Neural progenitor cell (in vitro differentiated cells): ENCODE measurements at places on chromosomes 2 and 18.
A peak's percentile ranks its signal among the peaks of the same experiment; 100 is the strongest.

GRCh38 chr18:34632321-34632720, 77.8 kb upstream of the DTNA start:
- DNase-seq: no peak

- DNase-seq: peak; percentile 67
Measured at GRCh38 chr2:121284463-121285449, at the start of gene TFCP2L1. Gene TFCP2L1 (minus strand): TSS chr2:121285202. CDS start chr2:121285109, 93 bp downstream.

- DNase-seq: no peak
Measured at GRCh38 chr2:222436040-222436413, 11.7 kb downstream of the SGPP2 start.

GRCh38 chr18:58290116-58290695, 246.2 kb downstream of the NEDD4L start:
- no peak for DNase-seq

- DNase-seq: peak; percentile 31
Measured at GRCh38 chr2:170928036-170928823, 823 bp upstream of the GORASP2 start.

DNA sequence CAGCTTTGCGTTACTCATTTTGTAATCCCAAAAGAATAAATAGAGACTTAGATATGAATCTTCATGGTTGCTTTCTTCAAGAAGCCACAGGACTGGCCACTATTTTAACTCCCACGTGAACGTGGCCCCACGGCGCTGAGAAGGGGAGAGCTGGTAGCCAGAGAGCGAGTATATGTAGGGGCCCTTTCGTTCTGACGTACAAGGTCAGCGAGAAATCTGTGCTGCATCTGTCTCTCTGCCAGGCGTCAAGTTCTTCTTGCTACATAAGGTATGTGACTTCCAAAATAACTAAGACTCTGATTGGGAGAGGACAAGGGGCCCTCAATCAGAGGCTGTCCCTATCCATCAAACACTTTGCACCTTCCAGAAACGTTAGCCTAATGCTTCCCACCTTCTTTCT, 149.2 kb downstream of the PLEKHA3 start:
- no peak for DNase-seq

- no peak for DNase-seq
Measured at GRCh38 chr2:152445791-152446201, 110.8 kb downstream of the FMNL2 start.

DNA sequence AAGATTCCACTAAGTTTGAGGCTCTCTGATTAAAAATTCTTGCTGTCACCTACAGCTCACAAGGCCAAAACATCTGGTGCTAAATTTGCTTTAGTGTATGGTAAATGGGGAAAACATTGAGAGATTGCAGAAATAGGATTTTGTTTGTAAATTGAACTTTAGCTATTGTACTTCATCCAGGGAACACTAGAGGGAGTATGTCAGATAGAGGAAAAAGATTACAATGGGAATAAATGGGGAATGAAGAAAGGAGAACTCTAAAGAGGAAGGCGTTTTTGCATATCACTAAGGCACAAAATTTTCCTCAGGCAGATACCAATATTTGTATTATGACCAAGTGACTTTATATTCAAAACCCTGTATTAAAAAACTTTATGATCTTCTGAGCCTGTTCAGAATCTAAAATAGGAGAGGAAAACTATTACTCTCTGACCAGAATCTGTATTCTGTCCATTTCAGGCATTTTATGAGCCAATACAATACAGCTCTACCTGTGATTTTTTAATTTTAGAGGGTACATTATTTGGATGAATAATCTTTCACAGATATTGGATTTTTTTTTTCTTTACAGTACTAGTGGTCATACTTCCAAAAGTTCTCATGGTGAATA, 52.3 kb upstream of the ITGB6 start:
- peak; percentile 33 for DNase-seq

DNA sequence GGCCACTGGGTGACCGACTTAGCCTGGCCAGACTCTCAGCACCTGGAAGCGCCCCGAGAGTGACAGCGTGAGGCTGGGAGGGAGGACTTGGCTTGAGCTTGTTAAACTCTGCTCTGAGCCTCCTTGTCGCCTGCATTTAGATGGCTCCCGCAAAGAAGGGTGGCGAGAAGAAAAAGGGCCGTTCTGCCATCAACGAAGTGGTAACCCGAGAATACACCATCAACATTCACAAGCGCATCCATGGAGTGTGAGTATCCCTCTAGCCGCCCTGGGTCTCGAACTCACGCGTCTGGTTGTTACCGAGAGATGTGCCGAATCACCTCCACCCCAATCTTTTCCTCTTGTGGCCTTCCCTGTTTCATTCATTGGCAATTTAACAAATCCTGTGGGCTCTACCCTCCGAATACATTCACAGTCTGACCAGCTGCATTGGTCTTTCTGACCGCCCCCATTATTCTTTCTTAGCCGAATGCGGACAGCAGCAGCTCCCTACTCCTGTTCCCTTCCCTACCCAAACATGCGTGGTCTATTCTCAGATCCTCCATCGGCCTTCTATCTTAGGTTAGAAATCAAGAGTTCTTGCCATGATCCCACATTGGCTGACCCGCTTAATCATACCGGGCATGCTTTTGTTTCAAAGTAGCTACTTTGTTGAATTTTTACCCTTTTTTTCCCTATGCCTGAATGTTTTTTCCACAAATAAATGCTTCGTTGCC, 631 bp downstream of the RPL31 start:
- peak; percentile 16 for DNase-seq

DNA sequence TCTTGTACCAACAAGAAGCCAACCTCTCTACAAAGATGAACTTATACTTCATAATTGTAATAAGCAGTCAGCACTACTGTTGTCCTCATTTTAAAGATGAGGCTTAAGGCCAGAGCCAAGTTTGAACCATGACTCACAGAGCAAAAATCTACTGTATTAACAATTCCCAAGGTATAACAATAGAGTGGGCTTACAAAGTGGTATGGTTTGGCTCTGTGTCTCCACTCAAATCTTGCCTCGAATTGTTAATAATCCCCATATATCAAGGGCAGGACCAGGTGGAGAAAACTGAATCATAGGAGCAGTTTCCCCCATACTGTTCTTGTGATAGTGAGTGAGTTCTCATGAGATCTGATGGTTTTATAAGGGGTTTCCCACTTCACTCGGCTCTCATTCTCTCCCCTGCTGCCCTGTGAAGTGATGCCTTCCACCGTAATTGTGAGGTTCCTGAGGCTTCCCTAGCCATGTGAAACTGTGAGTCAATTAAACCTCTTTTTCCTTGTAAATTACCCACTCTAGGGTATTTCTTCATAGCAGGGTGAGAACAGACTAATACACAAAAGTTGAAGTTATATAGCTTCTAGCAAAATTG, 19.5 kb downstream of the MRPL44 start:
- DNase-seq: no peak

DNA sequence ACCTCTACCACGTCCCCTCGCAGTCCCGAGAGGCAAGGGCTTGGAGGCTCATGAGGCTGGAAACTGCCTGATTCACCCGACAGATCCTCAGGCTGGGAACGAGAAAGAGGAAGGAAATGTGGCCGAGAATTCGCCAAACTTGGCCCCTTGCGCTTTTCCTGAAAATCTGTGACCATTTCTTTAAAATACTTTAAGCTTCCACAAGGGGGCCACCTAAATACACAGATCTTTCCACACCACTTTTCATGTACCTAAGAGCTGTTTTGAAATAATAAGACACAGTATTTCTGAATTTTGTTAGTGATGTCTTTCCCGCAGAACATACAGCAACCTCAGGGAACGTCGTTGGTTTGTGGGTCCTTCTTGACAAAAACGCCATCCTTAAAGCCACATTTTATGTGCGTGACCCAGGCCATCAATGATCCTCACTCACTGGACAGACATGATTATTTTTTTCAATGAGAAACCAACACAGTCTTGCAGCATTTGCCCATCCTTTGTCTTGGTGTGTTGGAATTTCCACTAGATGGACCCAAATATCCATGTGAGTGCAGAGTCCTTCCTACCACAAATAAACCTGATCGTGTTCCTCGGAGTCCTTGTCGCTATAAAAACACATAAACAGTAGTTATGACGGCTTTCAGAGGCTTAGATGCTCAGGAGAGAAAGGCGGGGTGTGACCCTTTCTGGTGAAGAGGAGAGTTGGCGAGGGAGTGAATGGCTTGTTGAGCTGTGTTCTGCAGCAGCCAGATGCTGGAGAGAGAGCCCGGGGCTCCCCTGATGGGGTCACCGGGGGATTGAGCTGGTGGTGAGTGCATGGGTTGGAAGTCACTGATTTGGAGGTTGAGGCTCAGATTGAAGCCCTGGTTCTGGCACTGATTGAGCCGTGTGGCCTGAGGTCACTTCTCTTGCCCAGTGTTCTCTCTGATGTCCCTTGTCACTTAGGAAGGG, 25.0 kb downstream of the DCDC2C start:
- peak; percentile 71 for DNase-seq

GRCh38 chr2:215979620-215980019, 33.7 kb downstream of the MREG start:
- DNase-seq: no peak

DNA sequence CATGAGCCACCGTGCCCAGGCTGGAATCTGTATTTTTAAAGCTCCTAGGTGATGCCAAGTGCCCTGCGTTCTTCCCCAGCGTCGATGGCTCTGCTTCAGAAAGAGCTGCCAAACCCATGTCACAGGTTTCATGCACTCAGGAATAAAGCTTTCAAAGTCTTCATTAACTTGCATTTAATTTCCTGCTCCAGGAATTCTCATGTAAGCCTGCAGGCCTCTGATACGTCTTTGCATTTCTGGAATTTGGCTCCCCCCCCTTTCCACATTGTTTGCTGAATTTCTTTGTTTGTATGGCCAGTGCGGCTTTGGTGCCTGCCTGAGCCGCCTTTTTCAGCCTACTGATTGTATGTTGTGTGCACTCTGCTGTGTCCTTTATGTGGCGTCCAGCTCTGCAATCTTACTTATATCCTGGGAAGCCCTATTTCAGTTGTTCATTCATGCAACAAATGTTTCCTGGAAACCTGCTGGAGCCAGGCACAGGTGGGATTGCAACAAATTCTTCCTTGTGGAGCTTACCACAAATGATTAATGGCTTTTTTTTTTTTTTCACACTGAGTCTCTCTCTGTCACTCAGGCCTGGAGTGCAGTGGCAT, 17.9 kb upstream of the OTOF start:
- peak; percentile 89 for DNase-seq

- no peak for DNase-seq
Measured at GRCh38 chr2:177909962-177910361, 162.6 kb downstream of the PDE11A start.

DNA sequence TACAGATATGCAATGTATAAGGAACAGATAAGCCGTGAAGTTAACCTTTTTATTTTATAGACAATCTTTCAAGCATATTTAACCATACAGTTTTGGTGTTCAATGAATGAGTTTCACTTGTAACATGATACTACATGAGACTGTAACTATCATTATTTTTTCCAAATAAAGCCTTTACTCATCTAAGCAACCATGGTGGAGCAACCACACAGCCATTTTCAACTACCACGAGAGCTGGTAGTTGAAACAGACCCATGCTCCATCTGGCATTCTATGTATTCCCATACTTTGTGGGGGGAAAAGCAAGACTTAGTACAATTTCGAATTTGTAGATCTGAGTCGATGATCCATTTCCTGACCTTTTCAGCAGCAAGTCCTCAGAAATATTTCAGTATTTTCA, 159.3 kb upstream of the RND3 start:
- DNase-seq: no peak

DNA sequence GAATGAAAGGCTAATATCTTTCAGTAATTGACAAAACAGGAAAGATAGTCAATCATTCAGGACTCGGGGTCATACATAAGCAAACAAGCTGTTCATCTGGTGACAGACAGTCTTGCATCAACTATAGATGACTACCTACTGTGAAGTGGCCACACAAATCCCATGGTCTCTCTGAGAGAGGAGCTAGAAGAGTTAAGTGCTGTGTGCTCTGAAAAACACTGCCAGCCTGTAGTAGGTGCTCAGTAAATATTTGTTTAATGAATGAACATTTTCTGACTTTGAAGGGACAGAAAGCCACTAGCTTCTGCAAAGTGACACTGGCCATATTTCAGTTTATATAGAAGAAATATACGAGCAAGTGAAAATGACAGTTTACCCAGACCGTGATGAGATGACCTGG, 184.0 kb upstream of the CHAC2 start:
- DNase-seq: no peak

DNA sequence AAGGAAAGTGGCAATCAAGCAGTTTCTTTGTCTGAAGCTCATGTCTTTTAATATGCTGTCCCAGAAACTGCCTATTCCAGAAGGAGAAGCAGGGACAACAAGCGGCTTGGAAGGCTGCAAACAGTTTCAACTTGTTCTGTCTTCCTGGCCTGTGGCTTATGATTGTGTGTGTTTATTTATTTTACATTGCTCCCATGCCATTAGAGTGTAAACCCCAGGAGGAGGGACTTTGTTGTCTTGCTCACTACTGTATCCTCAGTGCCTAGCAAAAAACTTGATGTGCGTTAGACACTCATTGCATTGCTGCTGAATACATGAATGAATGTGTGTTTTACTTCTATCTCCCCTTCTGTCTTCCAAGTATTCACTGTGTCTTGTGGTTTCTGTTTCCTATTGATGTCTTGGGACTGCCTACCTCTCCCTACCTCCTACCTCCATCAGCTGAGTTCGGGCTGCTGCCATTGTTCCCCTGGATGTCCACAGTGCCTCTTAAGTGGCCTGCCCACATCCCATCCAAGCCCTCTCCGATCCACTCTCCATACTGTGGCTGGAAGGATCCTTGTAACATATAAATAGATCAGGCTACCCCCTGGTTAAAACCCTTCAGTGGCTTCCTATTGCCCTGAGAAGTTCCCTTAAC, 261.4 kb downstream of the DYSF start:
- DNase-seq: no peak
